NCI-H187 treated with DMSO at 0.1 percent for 48 hours (cell line): ENCODE measurements at places on chromosomes 4 and X.

GRCh38 chr4:30716681-30717207, 3.4 kb upstream of the PCDH7 start:
- DNase-seq: no peak

DNA sequence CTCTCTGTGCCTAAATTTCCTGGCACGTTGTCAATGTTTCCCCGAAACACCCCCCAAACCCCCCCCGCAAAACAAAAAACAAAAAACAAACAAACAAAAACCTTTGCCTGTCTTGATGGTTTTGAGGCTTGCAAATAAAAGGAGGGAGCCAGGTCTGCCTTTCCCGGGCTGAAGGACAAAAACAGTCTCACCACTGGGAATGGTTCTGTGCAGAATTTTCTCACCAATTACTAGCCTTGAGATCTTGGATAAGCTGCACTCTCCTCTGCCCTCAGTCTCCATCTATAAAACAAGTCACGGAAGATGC, 15.5 kb downstream of the NKX3-2 start:
- no peak for DNase-seq

DNA sequence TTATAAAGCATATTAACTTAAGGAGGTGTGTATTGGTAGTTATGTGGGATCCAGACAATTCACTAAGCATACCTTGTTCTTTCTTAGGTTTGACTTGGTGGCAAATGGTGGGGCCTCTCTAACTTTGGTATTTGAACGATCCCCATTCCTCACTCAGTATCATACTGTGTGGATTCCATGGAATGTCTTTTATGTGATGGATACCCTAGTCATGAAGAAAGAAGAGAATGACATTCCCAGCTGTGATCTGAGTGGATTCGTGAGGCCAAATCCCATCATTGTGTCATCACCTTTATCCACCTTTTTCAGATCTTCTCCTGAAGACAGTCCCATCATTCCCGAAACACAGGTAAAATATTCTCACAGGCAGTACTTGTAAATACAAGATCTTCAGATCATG, 186.4 kb downstream of the DCTD start:
- DNase-seq: no peak

DNA sequence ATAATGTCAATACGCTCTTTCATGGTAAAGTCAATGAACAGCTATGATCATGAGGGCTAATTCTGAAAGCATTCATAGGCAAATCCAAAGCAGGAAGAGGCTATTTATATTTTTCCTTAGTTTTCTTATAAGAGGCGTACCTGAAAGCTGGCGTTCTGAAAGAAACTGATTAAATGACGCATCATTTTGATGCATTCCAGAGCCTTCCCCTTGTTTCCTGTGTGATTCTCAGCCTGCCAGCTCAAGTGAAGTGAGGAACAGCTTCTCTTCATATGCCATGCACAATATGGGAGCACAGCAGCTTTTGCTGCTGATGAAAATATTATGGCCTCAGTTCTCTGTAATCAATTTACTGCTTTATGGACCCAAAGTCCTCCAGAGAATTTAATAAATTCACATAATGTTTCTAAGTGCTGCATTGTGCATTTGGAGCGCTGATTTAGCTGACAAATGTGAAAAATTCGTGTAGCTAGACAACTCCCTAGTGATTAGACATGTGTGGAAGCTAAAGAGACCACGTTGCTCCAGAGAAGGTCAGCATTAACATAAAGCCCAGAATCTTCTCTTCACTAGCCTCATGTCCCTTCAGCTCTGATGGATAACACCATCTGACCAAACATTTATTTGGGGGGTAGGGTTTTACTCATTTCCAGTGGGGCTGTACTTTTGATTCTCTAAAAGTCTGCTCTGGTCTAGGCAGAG, 110.8 kb downstream of the GPAT3 start:
- DNase-seq: no peak

DNA sequence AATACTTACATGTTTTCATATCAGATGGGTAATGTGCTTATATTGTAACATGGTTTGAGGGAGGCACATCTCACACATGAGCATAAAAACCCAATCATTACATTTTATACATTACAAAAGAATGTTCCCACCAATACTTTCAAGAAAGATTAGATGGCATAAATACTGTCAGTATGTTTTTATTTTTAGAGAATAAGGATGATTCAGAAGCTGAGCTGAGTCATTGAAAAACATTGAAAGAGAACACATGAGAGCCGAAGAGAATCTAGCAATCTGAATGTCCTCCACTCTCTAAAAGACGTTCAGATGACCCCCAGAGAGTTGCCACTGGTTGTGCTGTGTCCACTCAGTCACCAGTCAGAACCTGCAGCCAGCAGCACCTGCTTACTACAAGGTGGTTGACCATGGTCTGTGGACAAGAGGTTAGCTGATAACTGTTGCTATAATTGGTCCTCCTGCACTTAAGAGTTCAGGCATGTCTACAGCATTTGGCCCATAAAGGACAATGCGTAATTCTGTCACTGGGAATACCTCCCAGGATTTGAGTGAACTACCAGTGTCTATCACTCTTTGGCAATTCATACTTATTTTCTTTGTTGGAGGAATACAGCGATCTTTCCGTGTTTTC, 382.2 kb upstream of the IGFBP7 start:
- DNase-seq: no peak

- no peak for DNase-seq
Measured at GRCh38 chrX:18946157-18946556, 37.8 kb downstream of the PHKA2 start.

DNA sequence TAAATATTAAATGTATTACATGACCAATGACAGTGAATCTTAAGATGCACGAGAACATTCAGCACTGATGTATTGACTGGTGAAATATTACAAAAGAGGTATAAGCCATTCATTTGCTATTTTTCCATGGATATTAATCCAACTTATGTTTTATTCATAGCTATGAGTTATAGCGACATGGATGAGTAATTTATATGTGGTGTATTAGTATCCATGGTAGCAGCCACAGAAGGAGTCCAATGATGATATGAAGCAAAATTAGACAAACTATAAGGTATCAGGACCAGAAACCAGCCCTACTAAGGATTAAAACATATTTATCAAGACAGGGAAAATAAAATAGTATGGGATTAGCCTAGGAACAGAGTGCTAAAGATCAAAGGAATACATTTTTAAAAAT, 50.7 kb downstream of the THAP9 start:
- no peak for DNase-seq

GRCh38 chr4:86928400-86929255, 6.2 kb upstream of the AFF1 start:
- DNase-seq: no peak

DNA sequence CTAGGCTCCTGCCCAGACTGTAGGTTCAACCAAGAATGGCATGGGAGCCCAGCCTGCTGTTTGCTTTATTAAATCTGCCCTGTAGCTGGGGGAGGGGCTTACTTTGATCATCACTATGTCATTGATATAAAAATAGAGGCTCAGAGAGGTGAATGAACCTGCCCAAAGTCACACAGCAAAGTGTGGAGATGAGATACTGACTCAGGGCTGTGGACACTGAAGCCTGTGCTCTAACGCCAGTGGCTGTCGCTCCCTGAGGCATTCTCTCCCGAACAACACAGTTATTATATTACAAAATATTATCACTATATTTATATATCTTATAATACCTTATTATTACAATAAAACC, 3.5 kb downstream of the MSANTD1 start:
- DNase-seq: no peak

DNA sequence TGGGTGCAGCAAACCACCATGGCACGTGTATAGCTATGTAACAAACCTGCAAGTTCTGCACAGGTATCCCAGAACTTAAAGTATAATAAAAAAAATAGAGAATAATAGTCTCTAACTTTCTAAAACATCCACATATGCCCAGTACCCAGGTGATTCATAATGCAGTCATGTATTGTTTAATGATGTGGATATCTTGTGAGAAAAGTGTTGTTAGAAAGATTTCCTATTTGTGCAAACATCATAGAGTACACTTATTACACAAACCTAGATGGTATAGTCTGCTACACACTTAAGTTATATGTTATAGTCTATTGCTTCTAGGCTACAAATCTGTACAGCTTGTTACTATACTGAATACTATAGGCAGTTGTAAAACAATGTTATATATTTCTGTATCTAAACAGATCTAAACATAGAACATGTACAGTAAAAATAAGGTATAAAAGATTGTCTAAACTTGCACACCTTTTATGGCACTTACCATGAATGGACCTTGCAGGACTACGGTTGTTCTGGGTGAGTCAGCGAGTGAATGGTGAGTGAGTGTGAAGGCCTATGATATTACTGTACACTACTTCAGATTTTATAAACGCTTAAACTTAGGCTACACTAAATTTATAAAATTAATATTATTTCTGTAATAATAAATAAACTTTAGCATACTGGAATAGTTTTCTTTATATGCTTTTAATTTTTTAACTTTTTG, 232.2 kb upstream of the SLIT2 start:
- DNase-seq: no peak

DNA sequence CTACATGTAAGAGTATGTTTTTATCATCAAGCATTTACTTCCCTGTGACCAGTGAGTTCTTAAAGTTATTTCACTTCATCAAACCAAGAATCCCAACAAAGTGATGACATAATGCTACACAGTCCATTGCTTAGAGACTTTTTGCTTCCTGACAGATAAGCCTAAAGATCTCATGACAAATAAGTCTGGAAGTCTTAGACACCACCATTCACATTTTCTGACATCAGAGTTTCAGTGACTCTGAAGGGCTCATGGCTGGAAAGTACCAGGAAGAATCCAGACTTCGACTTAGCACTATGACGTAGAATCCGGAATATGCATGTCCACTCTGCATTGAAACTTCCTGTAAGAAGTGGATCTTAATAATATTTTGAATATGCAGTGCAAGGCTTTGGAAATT, 53.7 kb downstream of the CLDN22 start:
- DNase-seq: no peak

DNA sequence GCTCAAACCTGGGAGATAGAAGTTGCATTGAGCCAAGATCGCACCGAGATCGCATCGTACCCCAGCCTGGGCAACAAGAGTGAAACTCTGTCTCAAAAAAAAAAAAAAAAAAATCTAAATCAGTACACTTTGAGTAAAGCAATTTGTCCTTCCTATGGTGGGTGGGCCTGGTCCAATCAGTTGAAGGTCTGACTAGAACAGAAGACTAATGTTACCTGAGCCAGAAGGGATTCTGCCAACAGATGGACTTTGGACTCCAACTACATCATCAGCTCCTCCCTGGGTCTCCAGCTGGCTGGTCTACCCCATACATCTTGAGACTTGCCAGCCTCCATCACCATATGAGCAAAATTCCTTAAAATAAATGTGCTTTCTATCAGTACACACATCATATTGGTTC, 155.2 kb downstream of the DHRSX start:
- no peak for DNase-seq

GRCh38 chr4:103719105-103719829, 518 bp downstream of the TACR3 start:
- no peak for DNase-seq

DNA sequence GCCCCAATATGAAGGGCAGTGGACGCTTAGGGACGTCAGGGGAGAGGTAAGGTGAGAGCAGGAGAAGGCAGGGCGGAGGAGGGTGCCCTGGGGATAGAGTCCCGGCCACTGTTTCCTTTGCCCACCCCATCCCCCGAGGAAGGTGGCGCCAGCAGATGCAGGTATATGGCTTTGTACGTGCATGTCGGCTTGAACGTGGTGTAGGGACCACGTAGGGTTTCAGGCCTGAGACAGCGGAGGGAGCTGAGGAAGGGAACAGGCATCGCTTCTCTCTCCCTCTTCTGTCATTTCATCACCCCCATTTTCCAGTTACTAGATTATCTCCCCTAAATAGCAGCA, 97.9 kb downstream of the PHKA2 start:
- no peak for DNase-seq

GRCh38 chrX:118495061-118495921, at the start of gene DOCK11:
Gene DOCK11, plus strand, starts transcription at chrX:118495815. Its CDS starts 157 bp downstream, at chrX:118495972.
- no peak for DNase-seq

DNA sequence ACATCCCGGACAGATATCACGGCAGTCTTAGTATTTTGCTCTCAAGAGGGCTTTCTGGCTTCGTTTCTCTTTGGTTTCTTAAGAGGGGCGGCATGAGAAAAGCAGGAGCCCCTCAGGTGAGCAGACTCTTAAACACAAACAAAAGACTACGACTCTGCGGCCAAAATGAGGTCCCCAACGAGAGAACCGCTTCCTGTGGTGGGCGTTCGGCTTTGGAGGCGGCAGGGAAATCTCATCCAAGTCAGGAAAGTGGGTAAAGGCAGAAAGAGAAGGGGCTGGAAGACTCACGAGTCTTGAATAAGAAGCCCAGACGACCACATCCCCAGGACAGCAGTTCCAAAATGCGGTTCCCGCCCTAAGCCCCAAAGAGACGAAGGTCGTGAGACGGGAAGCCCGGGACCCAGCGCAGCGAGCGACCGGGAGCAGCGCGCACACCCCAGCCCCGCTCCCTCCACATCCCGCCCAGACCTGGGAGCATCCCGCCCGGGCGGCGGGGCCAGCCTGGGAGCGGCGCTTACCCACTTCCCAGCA, 409 bp downstream of the UGDH start:
- no peak for DNase-seq

DNA sequence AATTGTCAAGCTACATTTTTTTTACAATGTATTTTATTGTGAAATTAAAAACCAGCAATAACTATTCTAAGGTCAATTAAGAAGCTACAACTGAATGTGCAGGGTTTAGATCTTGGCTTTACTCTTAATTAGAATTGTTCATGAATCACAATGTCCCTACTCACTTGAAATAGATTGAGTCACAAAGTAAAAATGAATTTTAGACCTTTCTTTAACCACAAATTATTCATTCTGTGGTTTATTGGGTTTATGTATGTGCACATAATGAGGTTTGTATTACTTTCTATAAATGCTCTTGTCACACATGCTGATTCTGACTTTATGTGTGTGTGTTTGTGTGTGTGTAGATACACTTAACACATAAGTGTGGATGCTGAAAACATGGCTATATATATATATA, 647.0 kb upstream of the AADAT start:
- no peak for DNase-seq

DNA sequence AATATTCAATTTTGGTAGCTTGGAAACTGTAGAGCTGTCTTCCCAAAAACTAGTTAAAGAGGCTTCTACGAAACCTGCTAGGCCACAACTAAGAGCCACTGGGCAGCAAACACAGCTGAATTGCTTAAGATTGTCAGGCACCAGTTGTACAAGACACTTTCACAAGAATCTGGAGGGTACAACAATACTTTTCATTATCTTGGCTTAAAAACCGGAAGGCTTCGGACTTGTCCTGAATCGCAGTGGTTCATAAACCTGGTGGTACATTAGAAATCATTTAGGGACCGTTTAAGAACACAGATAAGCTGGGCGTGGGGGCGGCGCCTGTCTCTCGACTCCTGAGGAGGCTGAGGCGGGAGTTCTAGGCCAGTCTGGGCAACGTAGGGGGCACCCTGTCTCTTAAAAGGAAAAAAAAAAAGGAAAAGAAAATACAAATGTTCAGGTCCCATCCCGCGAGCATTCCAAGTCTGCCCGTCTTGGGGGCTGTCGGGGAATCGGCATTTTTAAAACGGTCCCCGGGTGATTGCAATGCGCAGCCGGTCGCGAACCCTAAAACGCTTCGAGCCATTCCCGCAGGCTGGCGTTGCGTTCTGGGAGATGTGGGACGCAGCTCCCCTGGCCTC, 763 bp downstream of the PYURF start:
- DNase-seq: no peak

- no peak for DNase-seq
Measured at GRCh38 chr4:104302731-104303130, 192.0 kb downstream of the CXXC4 start.

- no peak for DNase-seq
Measured at GRCh38 chrX:19774905-19775304, 112.5 kb downstream of the SH3KBP1 start.
